Mesenteric fat pad (tissue), 1 donor: ENCODE measurements at places on chromosomes 12 and 14.

- DNase-seq = no peak
Measured at GRCh38 chr12:88308825-88309224, 166.7 kb downstream of the TMTC3 start.

- DNase-seq = no peak
Measured at GRCh38 chr12:81465191-81465590, 294.0 kb downstream of the PPFIA2 start.

- no peak for DNase-seq
Measured at GRCh38 chr12:2540535-2540941, 254.2 kb upstream of the FKBP4 start.

DNA sequence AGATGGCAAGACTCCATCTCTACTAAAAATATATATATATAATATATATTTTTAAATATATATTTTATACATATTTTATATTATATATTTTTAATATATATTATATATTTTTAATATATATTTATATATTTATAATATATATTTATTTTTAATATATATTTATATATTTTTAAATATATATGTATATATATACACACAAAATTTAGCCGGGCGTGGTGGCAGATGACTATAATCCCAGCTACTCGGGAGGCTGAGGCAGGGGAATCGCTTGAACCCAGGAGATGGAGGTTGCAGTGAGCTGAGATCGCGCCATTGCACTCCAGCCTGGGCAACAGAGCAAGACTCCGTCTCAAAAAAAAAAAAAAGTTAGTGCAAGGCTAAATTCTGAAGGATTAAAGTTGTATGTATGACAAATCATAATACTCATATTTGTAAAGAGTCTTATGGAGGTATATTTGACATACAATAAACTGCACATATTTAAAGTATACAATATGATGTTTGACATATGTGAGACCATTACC lies 7.7 kb upstream of the TDG start:
- DNase-seq = no peak

DNA sequence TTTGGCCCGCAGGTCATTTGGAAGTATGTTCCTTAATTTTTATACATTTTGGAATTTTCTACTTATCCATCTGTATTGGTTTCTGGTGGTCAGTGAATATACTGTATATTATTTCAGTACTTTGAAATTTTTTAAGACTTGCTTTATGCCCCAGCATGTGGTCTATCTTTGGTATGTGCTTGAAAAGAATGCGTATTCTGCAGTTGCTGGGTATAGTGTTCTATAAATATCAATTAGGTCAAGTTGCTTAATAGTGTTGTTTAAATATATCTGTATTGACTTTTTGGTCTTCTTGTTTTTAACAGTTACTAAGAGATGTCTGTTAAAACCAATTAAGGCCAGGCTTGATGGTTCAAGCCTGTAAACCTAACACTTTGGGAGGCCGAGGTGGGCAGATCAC lies 21.7 kb upstream of the SIX1 start:
- DNase-seq = no peak

- DNase-seq = no peak
Measured at GRCh38 chr12:52369211-52369610, 1.9 kb upstream of the KRT85 start.

GRCh38 chr12:97530245-97530644 lies 67.6 kb downstream of the RMST start:
- no peak for DNase-seq

DNA sequence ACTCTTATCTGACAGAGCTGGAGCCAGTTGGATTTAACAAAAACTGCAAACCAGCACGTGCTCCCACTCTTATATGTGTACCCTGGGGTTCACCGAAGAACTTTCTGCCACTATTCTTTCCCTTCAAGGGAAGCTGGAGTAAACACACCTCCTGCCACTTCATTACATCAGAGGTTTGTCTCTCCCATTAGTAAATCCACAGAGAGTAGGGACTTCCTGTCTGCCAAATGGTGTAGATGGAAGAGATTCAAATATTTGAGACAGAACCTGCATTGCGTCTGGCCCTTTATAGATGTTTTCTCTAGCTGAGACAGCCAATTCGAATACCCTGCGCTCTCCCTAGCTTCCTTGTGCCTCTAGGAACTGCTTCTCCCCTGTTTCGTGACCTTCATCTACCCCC lies 29.1 kb upstream of the AEBP2 start:
- DNase-seq = no peak

- no peak for DNase-seq
Measured at GRCh38 chr12:100674036-100674888, 100.8 kb downstream of the GAS2L3 start.

DNA sequence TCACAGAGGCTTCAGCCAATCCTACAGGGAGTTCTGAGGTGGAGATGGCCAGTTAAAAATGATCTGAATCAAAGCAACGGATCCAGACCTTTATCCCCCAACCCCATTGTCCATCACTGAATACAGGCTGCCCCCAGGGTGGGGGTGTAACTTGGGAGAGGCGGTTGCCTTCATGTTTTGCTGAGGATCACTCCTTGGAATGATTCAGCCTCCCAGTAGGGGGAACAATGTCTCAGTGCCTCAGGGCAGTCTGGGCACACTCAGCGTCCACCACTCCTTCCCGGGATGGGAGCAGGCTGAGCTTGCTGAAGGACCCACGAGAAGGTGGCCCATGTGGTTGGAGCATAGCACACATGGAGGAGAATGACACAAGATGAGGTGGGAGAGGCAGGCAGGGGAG lies 60.2 kb downstream of the RFX4 start:
- no peak for DNase-seq

DNA sequence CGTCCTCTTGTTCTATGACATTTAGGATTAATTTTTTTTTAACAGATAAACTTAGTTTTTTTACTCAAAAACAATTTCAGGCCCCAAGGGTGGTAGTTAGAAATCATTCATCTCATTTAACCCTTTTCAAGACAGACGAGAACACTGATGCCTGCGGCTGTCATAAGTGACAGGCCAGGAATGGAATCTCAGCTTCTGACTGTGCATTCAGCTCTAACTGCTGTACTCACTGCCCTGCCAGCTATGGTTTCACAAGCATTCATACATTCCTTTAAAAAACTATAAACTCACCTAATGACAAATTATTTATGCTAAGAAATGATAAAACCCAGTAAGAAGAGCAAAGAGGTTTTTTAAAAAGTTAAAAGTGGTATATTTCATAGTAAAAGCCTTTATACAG lies 8.8 kb downstream of the DENND5B start:
- no peak for DNase-seq
